Activated T-helper 1 cell treated with anti-CD3 and anti-CD28 coated beads, Interleukin-12 subunit alpha, Interleukin-12 subunit beta, Interleukin-2, Interleukin-4 antibody, amounts not matched to agents 30 ng/mL and 10 ng/mL and 1 ng/mL, durations not matched to agents 14 hours and 24 hours and 36 hours (primary cell): ENCODE measurements at places on chromosomes 5 and 9.

GRCh38 chr5:2903451-2904395, 152.2 kb upstream of the IRX2 start:
- no peak for DNase-seq

- DNase-seq = no peak
These were observed 19.6 kb upstream of the ARL15 start for GRCh38 chr5:54329731-54330709.

GRCh38 chr9:120009856-120010255, 570.1 kb downstream of the CDK5RAP2 start:
- no peak for DNase-seq

DNA sequence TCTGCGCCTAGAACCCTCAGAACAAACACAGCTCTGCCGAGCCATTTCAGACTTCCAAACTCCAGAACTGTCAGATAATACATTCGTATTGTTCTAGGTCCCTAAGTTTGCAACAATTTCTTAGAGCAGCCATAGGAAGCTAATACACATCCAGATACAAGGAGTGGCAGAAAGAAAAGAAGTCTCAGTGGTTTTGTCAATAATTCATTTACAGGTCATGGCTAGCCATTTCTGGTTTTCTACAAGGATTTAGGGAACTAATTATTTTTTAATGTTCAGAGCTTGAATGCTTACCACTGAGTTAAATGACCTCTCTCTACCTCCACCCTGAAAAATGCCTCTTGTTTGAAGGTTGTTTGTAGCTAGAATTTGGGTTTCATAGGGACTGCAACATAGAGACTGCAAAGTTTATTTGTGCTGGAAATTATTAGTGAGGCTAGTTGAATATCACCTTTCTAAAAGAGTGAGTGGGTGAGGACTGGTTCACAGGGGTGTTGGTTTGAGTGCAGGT, 15.5 kb upstream of the ERMP1 start:
- no peak for DNase-seq

DNA sequence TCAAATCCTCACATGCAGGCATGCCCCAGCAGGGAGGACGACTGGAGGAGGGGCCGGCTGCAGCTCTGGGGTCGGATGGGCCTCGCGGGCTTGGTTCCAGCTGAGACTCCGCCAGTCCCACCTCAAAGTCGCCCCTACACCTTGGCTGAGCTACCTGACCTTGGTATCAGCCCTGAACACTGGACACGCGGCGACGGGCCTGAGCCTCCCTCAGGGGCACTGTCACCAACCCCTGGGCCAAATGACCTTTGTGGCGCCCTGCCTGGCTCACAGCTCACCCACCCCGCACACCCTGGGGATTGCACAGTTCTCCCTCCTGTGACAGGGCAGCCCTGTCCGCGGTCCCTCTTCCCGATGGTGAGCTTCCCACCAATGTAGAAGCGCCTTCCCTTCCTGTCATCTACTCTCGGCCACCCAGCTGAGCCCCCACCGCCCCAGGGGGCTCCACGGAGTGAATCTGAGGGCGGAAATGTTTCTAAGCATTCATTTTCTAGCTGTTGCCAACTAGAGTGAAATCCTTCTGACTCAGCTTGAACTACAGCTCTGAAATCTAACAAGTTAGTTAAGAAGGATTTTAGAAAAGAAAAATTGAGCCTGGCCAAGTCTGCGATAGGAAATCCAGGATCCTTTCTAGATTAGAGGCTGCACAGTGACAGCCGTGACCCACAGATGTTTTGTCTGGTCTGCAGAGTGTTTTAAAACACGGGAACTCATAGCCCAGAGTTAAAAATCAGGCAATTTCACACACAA, 138.9 kb upstream of the PHYKPL start:
- no peak for DNase-seq

GRCh38 chr9:109270441-109270840, 50.4 kb downstream of the EPB41L4B start:
- no peak for DNase-seq
